ENCODE measurements at places on chromosomes 3 and 15.
A peak's percentile ranks its signal among the peaks of the same experiment; 100 is the strongest.

GRCh38 chr3:169848741-169849140 is 21.0 kb downstream of the LRRC31 start:
- DNase-seq = no peak

GRCh38 chr3:99674086-99674789 is 35.8 kb downstream of the COL8A1 start:
- peak; percentile 25 for DNase-seq

- DNase-seq = no peak
Measured at GRCh38 chr15:47466357-47466756, 250.9 kb upstream of the SEMA6D start.

DNA sequence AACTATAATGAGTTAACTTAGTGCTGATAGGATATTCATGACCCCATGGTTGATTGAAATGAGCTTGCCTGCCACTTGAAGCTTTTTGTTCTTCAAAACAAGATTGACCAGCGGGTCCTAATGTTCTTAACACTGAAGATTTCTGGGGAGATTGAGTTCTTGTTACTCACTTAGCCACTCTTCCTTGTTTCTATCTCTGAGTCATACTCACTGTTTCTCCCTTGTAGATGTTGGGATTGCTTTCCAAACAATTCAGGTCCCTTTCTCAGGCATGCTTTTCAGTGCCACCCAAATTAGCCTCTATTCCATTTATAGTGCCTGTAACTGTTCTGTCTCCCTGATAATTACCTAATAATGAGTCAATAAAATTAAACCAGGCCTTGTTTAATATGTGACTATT is 517.0 kb downstream of the SQOR start:
- no peak for DNase-seq

- no peak for DNase-seq
Measured at GRCh38 chr3:42262525-42262924, 3.5 kb downstream of the CCK start.

- DNase-seq = no peak
Measured at GRCh38 chr15:63476229-63476632, 28.2 kb upstream of the USP3 start.

Data from NCI-H1105 (cell line).